ENCODE measurements at places on chromosomes 2 and 18. TPM values are rescaled to one million over a fixed set of nuclear protein-coding genes. Genes with fewer than 3 reads are reported as not detected.

TGFA gene
- polyA plus RNA-seq: 2.1 TPM

NEU4 gene
- 0.32 TPM for polyA plus RNA-seq

SP140L gene
- polyA plus RNA-seq: 0.58 TPM

PIEZO2 gene
- polyA plus RNA-seq: 6.0 TPM

MARCO gene
- polyA plus RNA-seq: not detected

MROH2A gene
- polyA plus RNA-seq: not detected

RFX8 gene
- 0.57 TPM for polyA plus RNA-seq

SF3B1 gene
- 189 TPM for polyA plus RNA-seq
